GM23248 (cell line): ENCODE measurements at places on chromosomes 5 and 9. TPM values are rescaled to one million over a fixed set of nuclear protein-coding genes. Genes with fewer than 3 reads are reported as not detected.

PCYOX1L gene
- 10.7 and 12.6 TPM in 2 replicates for total RNA-seq

FOXD4L6 gene
- total RNA-seq: 0.22 TPM in 1 of 2 replicates, not detected in the other

- H3K4me1 ChIP-seq: peaks cover 7% of the 10 kb centered on the region
- H3K27me3 ChIP-seq: peaks cover 50% of the 10 kb centered on the region
- no peak overlapping the region for H3K4me3 ChIP-seq
- DNase-seq: no peak
- H3K27ac ChIP-seq: no peak overlapping the region
Measured at GRCh38 chr5:93602241-93603077, 19.4 kb downstream of the NR2F1 start.

DNA sequence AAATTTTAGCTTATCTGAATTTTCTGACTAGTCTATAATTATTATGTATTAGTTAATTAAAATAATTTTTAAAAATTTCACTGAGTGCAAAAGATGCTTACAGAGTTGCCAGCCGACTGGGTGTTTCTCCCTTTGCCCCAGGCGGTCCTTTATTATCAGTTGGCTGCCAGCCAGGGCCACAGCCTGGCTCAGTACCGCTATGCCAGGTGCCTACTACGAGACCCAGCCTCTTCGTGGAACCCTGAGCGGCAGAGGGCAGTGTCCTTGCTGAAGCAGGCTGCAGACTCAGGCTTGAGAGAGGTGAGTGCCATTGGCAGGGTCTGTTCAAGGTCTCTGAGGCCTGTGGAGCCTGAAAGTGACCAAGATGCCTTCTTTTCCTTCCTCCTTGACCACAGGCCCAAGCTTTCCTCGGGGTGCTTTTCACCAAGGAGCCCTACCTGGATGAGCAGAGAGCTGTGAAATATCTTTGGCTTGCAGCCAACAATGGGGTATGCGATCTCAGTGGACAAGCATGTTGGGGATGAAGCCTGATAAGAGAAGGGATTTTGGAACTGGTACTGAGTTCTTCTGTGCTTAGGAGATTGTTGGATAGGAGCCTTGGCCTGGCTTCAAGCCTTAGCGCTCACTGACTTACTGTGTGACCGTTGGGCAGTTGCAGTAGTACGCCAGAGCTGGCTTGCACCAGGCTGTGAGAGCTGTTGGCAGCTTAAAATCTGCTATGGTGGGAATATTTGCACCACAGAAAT, 10.6 kb downstream of the DELE1 start:
- H3K4me1 ChIP-seq: no peaks in the 10 kb centered on the region
- DNase-seq: no peak
- H3K4me3 ChIP-seq: no peak overlapping the region
- no peaks in the 10 kb centered on the region for H3K27me3 ChIP-seq
- H3K27ac ChIP-seq: no peak overlapping the region

- no peak overlapping the region for H3K27ac ChIP-seq
- H3K4me3 ChIP-seq: peak overlapping the region; percentile 84
- peaks cover 39% of the 10 kb centered on the region for H3K4me1 ChIP-seq
- no peaks in the 10 kb centered on the region for H3K27me3 ChIP-seq
Measured at GRCh38 chr5:142012186-142012785, 541 bp downstream of the GNPDA1 start.

- no peak for DNase-seq
- no peaks in the 10 kb centered on the region for H3K4me1 ChIP-seq
- H3K27me3 ChIP-seq: 0 out of 2 replicates have a peak, but pooled peaks cover 9% of the 10 kb centered on the region
- H3K27ac ChIP-seq: no peak overlapping the region
- H3K36me3 ChIP-seq: no peaks in the 10 kb centered on the region
- H3K4me3 ChIP-seq: no peak overlapping the region
Measured at GRCh38 chr9:93066978-93067603, 8.6 kb downstream of the SUSD3 start.

DNA sequence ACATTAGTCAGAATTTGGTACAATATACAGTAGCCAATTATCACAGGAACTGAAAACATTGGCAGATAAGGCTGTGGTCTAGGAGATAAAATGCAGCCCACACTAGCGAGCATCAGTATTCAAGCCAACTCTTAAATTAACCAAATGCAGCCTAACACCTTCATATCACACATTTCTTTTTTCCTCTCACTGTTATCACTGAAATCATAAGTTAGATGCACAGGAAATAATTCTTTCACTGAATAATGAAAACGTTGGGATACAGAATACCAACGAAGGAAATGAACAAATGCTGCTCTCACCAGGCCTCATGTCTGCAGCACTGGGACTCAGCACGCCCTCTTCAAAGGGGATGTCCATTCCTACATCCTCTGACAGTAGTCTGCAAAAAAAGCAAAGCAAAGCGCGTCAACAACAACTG, 109.1 kb upstream of the PCA3 start:
- H3K4me3 ChIP-seq: peak overlapping the region; percentile 30
- peak overlapping the region; percentile 79 for H3K27ac ChIP-seq
- peaks cover 65% of the 10 kb centered on the region for H3K4me1 ChIP-seq
- H3K36me3 ChIP-seq: no peaks in the 10 kb centered on the region

LECT2 gene
- total RNA-seq: 0.32 TPM in 1 of 2 replicates, not detected in the other

ATOX1 gene
- 52.2 and 126 TPM in 2 replicates for total RNA-seq

- peaks cover 16% of the 10 kb centered on the region for H3K4me1 ChIP-seq
- no peak overlapping the region for H3K4me3 ChIP-seq
- no peaks in the 10 kb centered on the region for H3K27me3 ChIP-seq
Measured at GRCh38 chr5:57313716-57314115, 139.9 kb downstream of the GPBP1 start.

PHF24 gene
- 0.25 TPM in 1 of 2 replicates, not detected in the other for total RNA-seq

- peak overlapping the region; percentile 64 for H3K27ac ChIP-seq
- H3K27me3 ChIP-seq: no peaks in the 10 kb centered on the region
- no peaks in the 10 kb centered on the region for H3K36me3 ChIP-seq
- DNase-seq: peak; percentile 60
Measured at GRCh38 chr9:36486933-36487481, 85.7 kb upstream of the MELK start.

DNA sequence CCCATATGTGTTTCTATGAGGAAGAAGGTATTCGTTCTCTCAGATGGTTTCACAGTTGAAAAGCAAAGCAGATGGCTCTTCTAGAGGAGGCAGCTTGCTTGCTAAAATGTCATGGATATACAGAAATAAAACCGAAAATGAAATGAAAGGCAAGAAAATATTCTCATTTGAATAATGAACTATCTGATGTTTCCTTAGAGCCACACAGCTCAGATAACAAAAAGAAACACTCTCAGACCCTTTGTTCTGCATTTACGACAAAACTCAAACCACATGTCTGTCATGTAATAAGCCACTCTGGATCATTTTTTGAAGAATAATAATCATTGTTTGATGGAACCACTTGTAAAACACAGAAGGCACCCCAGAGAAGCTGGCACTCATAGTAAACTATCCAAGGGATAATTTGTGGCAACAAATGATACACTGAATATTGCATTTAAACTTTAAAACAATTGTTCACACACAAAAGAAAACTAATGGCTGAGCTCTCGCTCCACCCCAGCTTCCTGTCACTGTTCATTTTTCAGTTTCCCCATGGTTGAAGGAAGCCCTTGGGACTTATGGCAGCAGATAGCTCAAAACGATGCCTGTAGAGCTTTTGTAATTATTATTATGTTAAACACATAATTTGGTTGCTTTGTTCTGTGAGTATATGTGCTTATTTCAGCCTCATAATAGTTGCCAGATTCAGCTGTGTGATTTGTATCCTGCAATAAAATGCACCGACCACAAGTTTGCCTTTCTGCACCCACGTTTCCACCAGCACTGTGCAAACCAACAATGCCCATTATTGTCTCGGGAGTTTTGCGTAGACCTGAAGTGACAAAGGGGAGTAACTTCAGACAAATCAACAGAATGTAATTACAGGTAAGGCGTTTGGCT, 256.0 kb downstream of the TMEM167A start:
- H3K4me3 ChIP-seq: no peak overlapping the region
- no peaks in the 10 kb centered on the region for H3K36me3 ChIP-seq
- H3K27ac ChIP-seq: no peak overlapping the region
- no peak for DNase-seq
- H3K27me3 ChIP-seq: no peaks in the 10 kb centered on the region

STPG3 gene
- total RNA-seq: not detected in 2 replicates

- no peak for DNase-seq
- no peaks in the 10 kb centered on the region for H3K36me3 ChIP-seq
- no peaks in the 10 kb centered on the region for H3K4me1 ChIP-seq
- H3K4me3 ChIP-seq: no peak overlapping the region
Measured at GRCh38 chr5:148474025-148474511, 90.3 kb downstream of the FBXO38 start.

DNA sequence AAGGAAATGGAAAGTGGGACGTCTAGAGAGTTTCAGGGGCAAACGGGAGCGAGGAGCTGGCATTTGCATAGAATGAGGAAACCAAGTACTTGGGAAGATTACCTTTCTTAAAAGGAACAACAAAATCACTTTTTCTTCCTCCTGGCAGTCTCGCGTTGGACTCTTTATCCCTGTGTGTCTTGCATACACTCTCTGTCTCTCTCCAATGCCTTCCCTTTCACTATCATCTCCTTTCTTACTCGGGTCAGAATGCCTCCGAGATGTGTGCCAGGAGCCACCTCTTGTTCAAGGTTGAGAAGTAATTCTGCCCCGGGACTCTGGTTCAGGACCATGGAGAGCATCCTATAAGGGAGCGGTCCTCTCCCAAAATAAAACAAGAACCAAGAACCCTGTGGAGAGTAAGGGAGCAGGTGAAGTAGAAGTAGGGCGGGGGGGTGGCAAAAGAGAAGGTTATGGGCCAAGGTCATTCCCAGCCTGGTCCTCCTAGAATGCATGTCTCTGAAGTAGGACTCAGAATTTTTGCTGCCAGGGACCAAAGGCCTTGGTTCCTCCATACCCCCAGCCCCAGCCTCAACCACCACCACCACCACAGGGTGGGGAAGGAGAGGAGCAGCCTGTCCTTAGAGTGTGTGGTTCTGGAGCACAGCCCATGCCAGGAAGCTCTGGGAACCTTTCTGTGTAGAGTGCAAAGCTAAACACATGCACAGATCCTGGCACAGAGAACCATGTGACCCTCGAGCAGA, 72.1 kb upstream of the ARAP3 start:
- no peak overlapping the region for H3K27ac ChIP-seq
- no peaks in the 10 kb centered on the region for H3K4me1 ChIP-seq
- no peaks in the 10 kb centered on the region for H3K36me3 ChIP-seq
- peak; percentile 53 for DNase-seq
- no peak overlapping the region for H3K4me3 ChIP-seq

DNA sequence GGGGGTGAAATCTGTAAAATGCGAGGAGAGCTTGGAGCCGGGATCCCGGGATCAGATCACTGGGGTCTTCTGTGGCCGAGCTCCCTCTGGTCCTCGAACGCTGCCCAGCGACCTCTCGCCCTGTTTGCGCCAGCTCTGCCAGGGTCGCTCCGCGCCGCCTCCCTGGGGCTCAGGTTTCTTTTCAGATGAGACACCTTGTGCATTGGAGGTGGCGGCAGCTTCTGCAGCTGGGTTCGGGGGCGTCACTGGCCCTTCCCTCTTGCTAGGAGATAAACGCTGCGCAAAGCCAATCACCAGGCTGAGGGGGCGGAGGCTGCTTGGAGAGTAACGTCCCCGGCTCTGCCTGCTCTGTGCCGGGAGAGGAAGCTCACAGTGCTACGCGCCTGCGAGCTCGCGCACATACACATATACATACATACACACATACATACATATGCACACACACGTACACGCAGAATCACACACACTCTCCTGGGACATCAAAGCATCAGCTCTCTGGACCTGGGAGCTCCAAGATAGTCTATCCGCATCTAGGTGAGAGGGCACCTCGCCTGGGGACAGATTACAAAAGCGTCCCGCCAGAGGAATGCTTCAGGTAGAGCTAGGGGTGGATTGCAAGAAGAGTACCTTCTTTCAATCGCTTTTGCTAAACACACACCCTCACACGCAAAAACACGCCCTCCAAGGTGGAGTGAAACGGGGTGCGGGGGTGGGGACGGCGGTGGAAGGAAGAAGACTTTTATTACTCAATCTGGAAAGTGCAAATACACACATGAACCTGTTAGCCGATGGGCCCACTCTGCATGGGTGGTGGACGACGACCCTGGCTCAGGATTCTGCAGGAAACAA, at the start of gene ST8SIA4:
Gene ST8SIA4, minus strand, starts transcription at position 244 of the 849 bp plus-strand sequence. CDS start 327 bp downstream, outside the sequence.
- DNase-seq: peak; percentile 49
- peaks cover 7% of the 10 kb centered on the region for H3K4me1 ChIP-seq
- no peak within 1 kb of the TSS for H3K27ac ChIP-seq
- no peaks in the 10 kb centered on the region for H3K36me3 ChIP-seq

DNA sequence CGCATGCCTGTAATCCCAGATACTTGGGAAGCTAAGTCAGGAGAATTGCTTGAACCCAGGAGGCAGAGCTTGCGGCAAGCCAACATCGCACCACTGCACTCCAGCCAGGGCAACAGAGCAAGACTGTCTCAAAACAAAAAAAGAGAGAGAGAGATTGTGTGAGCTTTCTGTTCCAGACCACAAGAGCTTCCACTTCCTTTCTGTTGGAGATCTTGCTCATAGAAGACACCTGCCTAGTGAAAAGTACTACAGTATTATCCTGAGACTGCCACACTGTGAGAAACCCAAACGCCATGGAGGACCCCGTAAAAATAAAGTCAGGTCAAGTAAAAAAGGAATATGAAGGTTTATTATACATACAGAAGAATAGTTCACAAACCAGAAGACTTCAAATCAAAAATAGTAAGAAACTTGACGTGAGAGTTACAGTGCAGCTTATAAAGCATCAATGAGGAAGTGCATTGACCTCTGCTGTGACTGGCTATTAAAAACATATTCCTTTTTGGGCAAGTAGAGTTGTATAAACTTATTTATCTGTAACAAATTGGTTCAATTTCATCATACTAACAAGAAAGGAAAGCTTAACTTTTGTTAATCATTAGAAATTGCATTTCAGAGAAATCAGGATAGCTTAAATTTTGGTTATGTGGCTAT, 4.3 kb upstream of the EMB start:
- 0 out of 2 replicates have a peak, but pooled peaks cover 5% of the 10 kb centered on the region for H3K27me3 ChIP-seq
- H3K36me3 ChIP-seq: no peaks in the 10 kb centered on the region
- H3K27ac ChIP-seq: no peak overlapping the region
- H3K4me3 ChIP-seq: no peak overlapping the region
- no peak for DNase-seq
